ENCODE measurements at places on chromosomes 2 and 18.

DNA sequence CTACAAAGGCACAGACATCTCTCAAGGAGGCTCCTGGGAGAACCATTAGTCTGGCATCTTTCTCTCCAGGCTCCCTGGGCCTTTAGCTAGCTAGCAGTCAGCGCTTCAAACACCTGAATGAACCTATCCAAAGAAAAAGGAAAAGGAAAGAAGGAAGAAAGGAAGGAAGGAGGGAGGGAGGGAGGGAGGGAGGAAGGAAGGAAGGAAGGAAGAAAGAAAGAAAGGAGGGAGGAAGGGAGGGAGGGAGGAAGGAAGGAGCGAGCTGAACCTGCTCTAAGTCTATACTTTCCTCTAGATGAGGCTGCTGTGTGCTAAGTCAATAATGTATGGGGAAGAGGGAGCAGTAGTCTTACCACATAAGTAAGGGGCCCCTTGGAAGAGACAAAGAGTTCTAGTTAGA, 5.1 kb upstream of the BCL11A start:
- DNase-seq: no peak

GRCh38 chr18:70454704-70455322, 166.0 kb downstream of the SOCS6 start:
- peak; percentile 29 for DNase-seq

DNA sequence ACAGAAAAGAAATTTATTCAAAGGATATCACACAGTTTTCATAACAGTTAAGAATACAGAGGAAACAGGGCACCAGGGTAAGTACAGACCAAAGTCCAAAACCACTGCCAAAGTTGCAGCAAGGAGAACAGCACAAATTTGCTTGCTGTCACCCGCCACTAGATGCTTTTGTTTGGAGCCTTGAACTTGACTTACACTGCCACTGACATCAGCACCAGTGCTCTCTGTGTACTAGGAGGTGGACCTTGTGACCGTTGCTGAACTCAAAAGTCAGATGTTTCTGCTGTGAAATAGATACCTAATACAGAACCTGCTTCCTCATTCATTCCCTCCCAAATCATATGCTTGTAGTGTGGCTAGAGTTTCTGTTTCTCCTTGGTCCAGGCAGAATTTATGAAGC, 578.3 kb upstream of the TMEFF2 start:
- DNase-seq: no peak

DNA sequence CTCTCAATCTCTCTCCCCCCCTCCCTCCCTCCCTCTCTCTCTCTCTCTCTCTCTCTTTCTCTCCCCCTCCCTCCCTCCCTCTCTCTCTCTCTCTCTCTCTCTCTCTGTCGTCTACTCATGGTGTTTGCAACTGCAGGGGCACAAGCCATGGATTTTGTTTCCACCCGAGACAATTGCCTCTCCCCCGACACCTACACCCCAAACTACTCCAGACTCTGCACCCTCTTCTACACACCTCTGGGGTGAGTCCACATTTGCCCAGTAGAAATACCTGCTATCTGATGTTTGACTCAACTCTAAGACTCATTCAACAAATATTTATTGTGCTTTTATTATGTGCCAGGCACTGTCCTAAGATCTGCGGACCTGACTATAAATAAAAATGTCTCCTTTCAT, 93.7 kb downstream of the TMEM17 start:
- DNase-seq: no peak

- DNase-seq: no peak
Observed at GRCh38 chr2:145299368-145299767, 779.4 kb upstream of the ZEB2 start.

GRCh38 chr2:66854298-66854697, 419.4 kb downstream of the MEIS1 start:
- DNase-seq: no peak

DNA sequence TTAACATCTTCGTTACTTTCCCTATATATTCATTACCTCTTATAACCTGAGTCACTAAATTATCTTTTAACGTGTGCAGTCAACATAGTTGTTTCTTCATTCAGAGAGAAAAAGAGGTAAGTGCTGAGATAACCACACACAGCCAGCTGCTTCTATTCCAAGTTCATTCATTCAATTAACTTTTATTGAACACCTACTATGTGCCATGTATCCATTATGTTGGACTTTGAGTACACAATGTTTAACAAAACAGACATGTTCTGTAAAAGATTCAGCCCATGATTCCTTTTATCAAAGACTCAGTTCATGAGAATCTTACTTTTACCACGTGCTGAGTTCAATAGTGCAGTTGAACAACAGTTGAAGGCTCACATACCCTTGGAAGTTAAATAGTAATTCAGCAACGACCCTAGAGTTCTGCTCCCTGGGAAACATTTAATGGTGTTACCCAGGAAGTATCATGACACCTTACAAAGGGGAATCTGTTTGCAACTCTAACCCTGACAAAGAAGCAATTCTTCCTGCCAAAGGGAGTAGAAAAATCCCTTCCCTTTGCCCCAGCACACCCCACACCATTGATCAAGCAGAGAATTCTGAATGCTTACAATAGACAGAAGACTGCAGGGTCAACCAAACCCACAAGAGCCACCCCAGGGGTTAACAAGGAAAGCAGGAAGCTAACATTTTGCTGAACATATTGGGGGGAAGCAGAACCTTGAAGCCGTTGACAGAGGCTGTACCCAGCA, 595.8 kb downstream of the STK39 start:
- no peak for DNase-seq

- no peak for DNase-seq
Observed at GRCh38 chr2:136286423-136286822, 168.5 kb upstream of the CXCR4 start.

DNA sequence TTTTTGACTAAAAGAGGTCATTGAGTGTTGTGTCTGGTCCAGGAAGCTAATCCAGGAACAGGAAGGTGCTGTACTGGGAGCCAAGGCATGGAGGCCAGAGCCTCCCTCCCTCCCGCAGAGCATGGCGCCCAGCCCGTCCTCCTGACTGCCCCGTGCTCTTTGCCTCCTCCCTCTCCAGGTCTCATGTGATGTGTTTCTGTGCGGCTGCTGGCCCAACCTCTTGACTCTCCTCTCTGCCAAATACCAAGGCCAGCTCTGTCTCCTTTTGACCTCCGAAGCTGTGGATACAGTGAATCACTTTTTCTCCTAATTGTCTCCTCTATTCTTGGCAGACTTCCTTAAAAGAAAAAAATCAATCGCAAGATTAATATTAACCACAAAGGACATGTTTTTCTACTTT, 284.1 kb downstream of the PHLPP1 start:
- DNase-seq: no peak

DNA sequence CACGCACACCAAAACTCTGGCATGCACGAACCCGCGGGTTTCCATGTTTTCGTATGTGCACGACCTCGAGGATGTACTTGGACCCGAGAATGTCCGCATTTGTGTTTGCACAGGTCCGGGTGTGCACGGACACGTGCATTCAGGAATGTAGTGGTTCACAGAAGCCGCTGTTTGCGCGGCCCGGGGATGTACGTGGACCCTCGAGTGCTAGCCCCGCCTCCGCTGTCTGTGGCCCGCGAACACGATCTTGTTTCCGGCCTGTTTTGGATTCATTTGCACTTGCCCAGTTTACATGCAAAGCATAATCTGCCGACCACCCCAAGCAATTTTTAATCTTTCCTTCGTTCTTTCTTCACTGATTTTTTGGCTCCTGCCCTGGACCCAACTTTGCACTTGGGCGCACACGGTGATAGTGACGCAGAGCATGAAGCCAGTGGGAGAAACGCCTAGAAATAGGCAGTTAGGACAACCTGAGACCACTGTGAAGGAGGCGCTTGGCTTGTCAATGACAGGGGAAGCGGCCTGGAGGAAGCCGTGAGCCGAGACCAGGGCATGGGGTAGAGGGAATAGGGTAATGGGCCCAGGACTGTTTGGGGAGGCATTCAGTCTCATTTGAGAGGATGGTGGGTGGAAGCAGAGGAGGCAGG, 45.4 kb upstream of the PTMA start:
- no peak for DNase-seq

GRCh38 chr2:239731998-239732665, 293.0 kb downstream of the NDUFA10 start:
- DNase-seq: no peak

- DNase-seq: no peak
Observed at GRCh38 chr18:39596891-39597290, 2031.3 kb upstream of the CELF4 start.

GRCh38 chr18:21489119-21489750, 111.3 kb downstream of the ESCO1 start:
- no peak for DNase-seq

GRCh38 chr18:46338766-46339165, 234.6 kb downstream of the HAUS1 start:
- no peak for DNase-seq

GRCh38 chr2:232434091-232434490, 21.9 kb upstream of the ALPI start:
- no peak for DNase-seq

- no peak for DNase-seq
Observed at GRCh38 chr2:99694331-99694730, 204.5 kb upstream of the REV1 start.

GRCh38 chr2:134401081-134401497, 147.2 kb downstream of the MGAT5 start:
- no peak for DNase-seq

DNA sequence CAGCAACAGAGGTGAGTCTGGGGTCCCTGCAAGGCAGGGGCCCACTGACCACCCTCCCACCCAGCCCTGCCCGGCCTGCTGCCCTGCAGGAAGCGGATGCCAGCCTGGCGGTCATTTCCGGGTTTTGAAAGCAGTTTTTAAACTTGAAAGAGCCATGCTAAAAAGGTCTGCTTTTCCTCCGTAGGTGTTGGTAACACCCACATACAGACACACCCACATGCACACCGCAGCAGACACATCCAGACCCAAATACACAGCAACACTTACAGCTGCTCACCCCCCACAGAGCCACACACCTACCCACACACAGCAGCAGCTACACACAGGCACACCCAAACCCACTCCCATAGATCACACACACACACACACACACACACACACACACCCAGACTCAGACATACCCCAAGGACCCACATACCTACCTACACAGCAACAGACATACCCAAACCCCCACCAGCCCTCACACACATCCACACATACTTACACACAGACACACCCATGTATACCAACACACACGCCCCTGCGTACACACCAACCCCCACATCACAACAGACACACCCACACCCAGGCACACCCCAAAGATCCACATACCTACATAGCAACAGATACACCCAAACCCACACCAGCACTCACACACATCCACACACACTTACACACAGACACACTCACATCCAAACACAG, 7.6 kb downstream of the ZFP36L2 start:
- peak; percentile 49 for DNase-seq

DNA sequence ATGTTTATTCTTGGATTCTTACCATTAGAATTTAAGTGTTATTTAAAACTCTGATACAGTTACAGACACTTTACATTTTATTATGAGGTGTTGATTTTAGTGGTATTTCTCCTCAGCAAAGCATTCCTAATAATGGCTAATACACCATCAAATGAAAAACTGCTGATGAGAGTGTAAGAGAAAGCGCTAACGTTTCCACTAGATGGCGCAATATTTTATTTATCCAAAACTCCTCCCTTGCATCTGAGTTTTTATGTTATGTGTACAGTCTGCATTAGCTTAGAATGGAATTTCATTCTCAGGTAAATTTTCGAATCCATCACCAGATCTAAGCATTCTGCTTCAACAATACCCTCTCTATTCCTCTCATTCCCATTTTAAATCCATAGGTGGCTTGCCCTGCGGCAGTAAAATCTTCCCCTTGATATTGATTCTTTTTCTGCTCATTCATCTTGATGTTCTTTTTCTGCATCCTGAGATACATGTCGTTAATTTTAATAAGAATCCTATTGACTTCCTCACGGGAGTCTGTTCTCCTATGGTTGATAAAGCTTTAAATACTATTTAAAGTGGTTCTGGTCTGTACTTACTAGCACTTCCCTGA, 53.9 kb downstream of the PRKRA start:
- DNase-seq: no peak

DNA sequence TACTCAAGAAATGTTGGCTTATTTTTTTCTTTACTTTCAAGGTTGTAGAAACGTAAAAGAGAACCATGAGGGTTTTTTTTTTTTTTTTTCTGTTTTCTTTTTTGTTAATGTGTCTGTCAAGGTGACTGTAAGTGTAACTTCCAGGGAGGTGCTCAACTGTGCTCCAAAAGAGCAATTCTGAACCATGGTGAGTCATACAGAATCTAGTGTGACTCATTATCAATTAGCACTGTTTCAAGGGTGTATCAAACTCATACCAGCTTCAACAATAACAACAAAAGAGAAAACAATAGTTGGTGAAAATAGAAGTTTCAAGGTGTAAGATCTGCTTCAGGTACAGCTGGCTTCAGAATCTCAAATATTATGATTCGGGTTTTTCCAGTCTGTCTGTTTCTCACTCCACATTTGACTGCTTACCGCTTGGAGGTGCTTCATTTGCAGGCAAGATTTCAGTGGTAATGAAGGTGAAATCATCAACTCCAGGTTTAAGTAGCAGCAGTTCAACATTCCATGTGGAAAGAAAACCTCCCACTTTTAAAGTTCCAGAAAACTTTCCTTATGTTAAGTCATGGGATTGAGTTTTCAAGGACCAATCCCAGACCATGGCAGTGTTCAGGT, 850.6 kb downstream of the CNTNAP5 start:
- DNase-seq: no peak

DNA sequence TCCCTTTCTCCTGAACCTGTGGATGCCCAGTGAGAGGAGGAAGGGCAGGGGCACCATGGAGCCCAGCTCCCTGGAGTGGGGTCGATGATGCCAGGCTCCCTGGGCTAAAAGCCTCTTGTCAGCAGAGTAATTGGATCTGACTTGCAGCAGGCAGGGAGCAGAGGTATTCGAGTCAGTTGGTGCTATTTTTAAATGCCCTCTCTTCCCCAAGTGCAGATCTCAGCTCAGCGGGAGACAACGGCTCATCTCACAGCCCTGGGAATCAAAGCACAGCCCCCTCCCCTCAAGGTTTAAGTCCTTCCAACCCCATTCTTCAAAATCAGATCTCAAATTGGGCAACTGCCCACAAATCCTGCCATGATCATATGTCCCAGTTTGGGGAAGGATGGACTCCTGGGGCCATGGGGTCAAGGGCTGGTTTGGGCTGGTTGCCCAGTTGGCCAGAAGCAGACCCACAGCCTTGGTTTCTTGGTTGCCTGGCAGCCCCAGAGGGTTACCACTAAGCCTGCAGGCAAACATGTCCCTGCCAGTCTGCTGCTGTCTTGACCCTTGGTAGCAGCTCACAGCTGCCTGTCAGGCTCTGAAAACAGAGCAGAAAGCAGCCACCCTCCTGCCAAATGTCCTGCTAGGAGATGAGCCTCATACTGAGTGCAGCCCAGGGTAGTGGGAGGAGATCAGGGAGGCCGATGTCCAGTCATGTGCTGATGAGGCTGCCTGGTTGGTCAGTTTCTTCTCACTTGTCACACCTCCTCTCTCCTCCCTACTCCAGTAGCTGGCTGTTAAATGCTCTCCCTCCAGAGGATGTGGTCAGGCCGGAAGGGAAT, 244.9 kb downstream of the LOXHD1 start:
- no peak for DNase-seq

GRCh38 chr2:101818531-101819451, 121.3 kb downstream of the MAP4K4 start:
- DNase-seq: no peak
